Activated CD8-positive, alpha-beta memory T cell treated with anti-CD3 and anti-CD28 coated beads for 1 hour (primary cell): ENCODE measurements at places on chromosomes 2 and 18.

GRCh38 chr2:100800915-100801314, 19.0 kb upstream of the NPAS2 start:
- no peak for DNase-seq

DNA sequence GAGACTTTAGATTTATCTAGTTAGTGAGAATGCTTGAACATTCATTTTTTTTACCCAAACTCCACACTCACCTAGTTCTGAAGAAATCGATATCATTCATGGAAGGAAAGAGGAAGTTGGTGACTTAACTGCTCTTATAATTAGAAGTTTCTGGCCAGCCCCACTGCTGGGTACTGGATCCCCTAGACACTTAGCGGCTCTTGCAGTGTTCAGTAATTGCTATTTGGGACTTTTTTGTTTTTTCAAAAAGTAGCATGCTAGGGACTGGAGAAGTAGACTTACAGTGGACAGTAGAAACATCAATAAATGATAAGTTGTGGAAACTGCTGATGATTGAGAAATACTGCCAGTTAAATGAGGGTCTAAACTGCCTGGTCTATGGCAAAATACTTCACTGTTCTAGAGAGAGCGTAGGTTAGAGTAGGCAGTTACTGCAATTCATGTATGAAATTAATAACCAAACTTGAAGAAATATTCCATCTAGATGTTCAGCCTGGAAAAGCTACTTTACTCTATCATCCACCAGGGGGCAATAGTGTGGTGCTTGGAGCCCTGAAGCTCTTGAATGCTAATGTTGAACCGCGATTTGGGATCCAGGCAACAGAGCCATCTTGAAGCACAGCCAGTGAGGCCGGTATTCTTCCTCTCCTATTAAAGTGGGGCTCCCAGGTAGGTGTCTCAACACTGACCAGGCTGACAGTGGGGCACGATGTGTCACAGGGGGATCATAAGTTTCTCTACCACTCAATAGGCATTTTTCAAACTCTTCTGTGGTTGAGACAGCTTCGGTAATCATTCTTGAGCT, 146.1 kb upstream of the SESTD1 start:
- DNase-seq = no peak

DNA sequence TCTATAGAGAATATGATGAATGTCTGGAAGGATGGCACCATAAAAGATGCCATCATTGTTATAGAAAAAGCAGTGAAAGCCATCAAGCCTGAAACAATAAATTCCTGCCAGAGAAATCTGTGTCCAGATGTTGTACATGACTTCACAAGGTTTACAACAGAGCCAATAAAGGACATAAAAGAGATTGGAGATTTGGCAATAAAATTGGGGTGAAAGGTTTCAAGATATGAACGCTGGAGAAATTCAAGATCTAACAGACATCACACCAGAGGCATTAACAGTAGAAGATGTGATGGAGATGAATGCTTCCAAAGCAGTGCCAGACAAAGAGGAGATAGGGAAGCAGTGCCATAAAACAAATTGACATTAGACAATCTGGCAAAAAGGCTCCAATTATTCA, 518.8 kb upstream of the ACVR2A start:
- DNase-seq = no peak

- DNase-seq = no peak
These were observed 173.0 kb downstream of the CTIF start for GRCh38 chr18:48711651-48712486.

GRCh38 chr2:196606516-196606915, 33.0 kb upstream of the CCDC150 start:
- no peak for DNase-seq

DNA sequence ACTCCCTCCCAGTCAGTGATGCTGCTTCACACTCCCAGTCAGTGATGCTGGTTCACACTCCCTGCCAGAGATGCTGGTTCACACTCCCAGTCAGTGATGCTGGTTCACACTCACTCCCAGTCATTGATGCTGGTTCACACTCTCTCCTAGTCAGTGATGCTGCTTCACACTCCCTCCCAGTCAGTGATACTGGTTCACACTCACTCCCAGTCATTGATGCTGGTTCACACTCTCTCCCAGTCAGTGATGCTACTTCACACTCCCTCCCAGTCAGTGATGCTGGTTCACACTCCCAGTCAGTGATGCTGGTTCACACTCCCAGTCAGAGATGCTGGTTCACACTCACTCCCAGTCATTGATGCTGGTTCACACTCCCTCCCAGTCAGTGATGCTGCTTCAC, 34.3 kb upstream of the KCNG2 start:
- no peak for DNase-seq

DNA sequence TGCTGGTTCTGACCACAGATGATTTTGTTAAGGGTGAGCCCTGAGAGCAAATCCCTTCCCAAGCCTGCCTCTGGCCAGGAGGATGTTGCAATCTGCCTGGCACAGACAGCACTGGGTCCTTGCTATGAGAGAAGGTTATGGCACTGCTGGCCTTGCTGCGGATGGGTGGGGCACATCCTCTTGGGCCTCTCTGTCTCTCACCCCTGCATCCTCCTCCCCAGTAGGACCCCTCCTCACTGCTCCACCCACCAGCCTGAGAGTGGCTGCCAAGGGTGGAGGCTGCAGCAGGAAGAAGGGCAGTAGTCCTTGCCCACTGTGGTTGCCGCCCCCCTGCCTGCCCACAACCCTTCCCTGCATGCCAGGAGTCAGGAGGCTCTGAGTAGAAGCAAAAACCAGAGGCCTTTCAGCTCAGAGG, 180.9 kb downstream of the ZBTB7C start:
- no peak for DNase-seq

GRCh38 chr2:219126555-219126954, 34.1 kb downstream of the NHEJ1 start:
- no peak for DNase-seq

- no peak for DNase-seq
These were observed 146.8 kb upstream of the MSH6 start for GRCh38 chr2:47636176-47636575.

DNA sequence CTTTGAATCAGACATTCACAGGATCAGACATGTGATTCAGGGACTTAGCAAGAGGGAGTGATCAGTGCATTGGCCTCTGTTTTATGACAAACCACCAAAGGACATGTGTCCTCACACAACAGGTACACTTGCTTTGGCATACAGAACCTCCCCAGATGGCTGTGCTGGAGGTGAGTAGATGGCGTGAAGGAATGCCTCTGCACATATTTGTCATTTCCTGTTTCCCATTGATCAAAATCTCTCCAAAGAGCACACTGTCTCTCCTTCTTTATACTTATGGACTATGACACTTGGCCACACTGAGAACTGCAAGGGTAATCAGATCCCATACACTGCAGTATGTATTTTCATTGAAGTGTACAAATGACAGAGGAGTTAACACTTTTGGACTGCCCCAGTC, 927.6 kb downstream of the TSN start:
- no peak for DNase-seq

GRCh38 chr2:12710301-12710700, 6.4 kb upstream of the TRIB2 start:
- no peak for DNase-seq

DNA sequence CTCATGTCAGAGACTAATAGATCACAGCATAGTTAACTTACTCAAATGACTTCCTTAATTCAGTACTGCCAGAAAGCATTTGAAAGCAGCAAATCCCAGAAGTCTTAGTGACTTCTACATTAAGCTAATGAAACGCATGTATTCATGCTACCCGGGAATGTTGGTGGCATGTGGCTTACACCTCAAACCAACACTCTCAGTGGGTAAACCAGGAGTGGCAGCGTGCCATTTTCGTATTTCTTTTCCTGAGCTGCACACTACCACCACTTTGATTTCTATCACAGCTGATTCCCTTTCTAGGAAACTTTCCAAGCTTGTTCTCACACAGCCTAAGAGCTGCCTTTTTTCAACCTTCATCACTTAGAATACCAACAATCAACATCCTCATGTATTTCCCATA, 646.6 kb downstream of the NRXN1 start:
- no peak for DNase-seq

DNA sequence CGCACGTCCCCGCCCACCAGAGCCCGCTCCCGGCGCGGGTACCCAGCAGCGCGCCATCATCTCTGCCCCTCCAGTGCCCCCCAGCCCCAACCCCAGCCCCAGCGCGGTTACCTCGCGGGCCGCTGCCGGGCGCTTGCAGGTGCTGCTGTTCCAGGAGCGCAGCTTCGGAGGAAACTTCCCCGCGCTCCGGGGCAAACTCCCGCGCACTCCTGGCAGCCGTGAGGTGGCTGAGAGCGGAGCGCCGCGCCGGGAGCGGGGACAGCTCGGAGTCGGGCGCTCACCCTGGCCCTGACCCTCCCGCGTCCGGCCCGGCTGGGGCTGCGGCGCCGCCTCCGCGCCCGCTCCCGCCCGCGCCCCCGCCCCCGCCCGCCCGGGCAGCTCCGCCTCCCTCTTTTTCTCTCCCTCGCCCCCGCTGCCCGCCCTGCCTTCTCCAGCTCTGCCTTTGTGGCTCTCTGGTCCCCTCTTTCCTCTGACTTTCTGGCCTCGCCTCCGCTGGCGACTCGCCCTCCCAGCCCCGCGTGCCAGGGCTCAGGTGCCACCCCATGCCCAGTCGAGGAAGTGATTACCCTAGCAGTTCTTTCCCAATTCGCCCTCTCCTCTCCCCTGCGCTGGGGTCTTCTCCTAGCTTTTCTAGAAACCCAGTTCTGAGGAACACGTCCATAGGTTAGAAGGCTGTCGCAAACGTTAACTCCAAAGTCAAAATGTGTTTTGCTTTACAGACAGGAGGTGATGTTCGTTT, at the start of gene CHST9:
CHST9 (minus strand) TSS at position 284 of the 739 bp plus-strand sequence. CDS start 42,499 bp downstream, outside the sequence.
- no peak for DNase-seq

DNA sequence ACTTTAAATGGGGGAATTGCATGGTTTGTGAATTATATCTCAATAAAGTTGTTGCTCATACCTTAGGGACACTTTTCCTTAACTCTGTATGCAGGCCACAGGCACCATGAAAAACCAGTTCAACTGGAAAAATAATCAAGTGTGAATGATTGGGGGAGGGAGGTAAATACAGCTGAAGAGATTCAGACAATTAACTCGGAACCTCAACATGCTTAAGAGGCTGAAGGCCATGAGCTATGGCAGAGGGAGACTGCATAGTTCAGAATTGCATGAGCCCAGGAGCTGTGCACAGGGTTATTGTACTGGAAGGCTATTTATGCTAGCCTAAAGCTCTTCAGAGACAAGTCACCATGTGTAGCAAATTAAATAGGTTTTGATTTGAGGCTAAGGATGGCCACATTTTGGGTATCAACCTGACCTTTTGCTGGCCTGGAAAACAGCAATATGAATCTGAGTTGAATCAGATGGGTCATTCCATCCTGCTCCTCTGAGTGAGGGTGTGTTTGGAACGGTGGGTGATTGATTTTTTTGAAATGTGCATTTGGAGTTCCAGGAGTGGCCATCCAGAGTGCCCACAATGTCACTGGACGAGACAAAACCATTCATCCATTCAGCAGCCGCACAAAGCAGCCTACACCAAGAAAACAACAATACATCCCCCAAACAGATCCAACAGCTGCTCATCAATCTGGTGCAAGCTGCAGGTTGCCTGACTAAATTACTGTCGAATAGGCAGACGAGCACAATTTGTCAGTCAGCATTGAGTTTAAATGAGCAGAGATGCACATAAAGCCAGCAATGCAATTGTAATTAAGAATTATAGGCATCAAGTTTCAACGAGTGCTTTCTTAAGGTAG, 42.5 kb downstream of the HRH4 start:
- no peak for DNase-seq

GRCh38 chr2:68190991-68191731, 33.5 kb downstream of the PNO1 start:
- DNase-seq = no peak

DNA sequence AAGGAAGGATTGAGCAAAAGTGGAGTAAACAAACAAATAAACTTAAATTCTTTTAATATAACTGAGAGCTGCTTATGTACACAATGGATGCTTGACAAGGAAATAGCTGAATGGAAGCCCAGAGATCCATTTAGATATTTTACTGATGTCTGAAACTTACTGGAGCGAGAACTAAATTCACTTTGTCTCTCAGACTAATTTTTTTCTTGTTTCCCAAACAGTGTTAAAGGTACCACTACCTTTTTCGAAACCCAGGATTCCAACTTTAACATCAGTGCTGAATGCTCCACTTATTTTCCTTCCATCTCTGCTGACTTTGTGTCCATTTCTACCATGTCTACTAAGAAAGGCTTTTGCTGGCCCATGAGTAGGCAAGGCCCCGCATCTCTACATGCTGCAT, 4.0 kb downstream of the EFEMP1 start:
- DNase-seq = no peak

DNA sequence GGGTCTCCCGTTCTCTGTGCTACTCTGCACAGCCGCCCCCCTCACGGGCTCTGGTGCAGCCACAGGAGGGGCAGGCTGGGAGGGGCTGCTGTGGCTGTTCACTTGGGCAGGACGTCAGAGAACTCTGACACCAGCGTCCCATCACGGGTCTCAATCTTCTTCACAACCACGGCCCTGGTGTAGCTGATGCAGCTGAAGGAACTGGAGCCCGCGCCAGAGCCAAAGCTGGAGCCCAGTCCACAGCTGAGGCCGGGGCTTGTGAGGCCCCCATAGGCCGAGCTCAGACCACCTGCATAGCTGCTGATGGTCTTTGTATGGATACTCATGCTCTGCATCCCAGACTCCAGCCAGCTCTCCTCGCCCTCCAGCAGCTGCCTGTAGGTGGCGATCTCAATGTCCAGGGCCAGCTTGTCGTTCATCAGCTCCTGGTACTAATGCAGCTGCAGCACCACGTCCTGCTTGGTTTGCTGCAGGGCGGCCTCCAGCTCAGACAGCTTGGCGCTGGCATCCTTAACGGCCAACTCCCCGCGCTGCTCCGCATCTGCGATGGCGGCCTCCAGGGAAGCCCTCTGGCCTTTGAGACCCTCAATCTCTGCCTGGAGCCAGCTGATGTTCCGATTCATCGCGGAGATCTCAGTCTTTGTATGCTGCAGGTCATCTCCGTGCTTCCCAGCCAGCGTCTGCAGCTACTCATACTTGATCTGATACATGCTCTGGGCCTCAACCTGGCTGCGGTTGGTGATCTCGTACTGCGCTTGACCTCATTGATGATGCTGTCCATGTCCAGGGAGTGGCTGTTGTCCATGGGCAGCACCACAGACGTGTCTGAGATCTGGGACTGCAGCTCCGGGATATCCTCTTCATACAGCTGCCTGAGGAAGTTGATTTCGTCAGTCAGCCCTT, 7.4 kb upstream of the DUSP19 start:
- no peak for DNase-seq

GRCh38 chr2:191565120-191565519, 112.8 kb upstream of the NABP1 start:
- no peak for DNase-seq

- no peak for DNase-seq
These were observed 184.6 kb downstream of the ZFP36L2 start for GRCh38 chr2:43041661-43042360.

- no peak for DNase-seq
These were observed 94.6 kb downstream of the NYAP2 start for GRCh38 chr2:225494100-225494459.

GRCh38 chr2:11976073-11976472, 229.6 kb downstream of the LPIN1 start:
- no peak for DNase-seq

DNA sequence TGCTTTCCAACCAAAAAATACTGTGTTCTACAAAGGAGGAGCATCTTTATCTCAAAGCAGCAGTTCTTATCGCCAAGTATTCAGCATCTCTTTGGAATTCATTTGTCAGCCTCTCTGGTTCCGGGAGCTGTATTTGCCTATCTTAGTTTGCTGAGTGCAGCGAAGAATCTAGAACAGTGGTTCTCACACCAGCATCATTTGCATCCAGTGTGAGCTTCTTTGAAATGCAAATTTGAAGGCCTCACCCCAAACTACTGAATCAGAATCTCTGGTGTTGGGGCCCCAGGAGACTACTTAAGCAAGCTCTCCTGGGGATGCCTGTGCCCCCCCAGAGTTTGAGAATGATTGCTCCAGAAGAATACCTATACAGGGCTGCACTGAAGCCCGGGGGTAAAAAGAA, 1.5 kb upstream of the PTPN2 start:
- DNase-seq = no peak
